ENCODE measurements at places on chromosomes 12 and 14.

- no peak for DNase-seq
- no peaks in the 10 kb centered on the region for H3K36me3 ChIP-seq
- no peaks in the 10 kb centered on the region for H3K27me3 ChIP-seq
- no peaks in the 10 kb centered on the region for H3K4me1 ChIP-seq
Measured at GRCh38 chr14:33660248-33660647, 290.6 kb downstream of the EGLN3 start.

DNA sequence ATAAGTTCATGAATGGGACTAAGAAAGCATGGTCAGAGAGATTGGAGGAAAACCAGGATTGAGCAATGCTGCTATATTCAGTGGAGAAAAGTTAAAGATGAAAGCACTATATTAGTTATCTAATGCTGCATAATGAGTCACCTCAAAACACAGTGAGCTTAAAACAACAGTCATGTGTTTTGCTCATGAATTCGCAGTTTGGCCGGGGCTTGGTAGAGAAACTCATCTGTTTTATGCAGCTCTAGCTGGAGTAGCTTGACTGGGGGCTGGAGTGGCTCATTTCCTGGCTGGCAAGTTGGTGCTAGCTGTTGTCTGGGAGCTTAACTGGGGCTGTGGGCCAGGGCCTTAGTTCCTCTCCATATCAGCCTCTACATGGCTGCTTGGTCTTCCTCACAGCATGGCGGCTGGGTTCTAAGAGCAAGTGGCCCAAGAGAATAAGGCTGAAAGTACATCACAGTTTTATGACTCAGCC is 90.1 kb downstream of the ADCK1 start:
- H3K4me3 ChIP-seq: no peak overlapping the region
- no peaks in the 10 kb centered on the region for H3K36me3 ChIP-seq
- H3K27ac ChIP-seq: no peak overlapping the region
- DNase-seq: no peak

- DNase-seq: no peak
- H3K36me3 ChIP-seq: no peaks in the 10 kb centered on the region
- no peak overlapping the region for H3K4me3 ChIP-seq
- no peaks in the 10 kb centered on the region for H3K4me1 ChIP-seq
Measured at GRCh38 chr12:77042833-77043232, 22.5 kb downstream of the E2F7 start.

GRCh38 chr14:72555609-72556000 is 338.3 kb downstream of the DPF3 start:
- peaks cover 5% of the 10 kb centered on the region for H3K27me3 ChIP-seq
- no peak overlapping the region for H3K27ac ChIP-seq
- H3K4me1 ChIP-seq: peaks cover 3% of the 10 kb centered on the region
- H3K36me3 ChIP-seq: no peaks in the 10 kb centered on the region
- no peak overlapping the region for H3K4me3 ChIP-seq

DNA sequence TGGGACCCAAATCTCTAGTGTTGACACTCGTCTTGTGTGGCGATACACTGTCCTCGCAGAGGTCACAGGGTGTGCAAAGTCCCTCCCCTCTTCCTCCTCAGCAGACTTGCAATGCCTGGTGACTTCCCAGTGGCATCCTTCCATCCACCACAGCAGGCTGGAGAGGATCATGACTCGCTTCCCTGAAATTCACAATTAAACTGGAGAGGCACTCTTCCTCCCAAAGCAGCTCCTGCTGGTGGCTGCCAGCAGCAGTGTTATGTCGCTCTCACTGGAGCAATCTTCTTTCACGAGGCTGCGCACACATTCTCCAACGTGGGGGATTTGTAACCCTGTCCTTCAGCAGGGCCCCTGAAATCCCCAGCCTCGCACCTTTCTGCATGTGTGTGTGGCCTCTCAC is 145.2 kb upstream of the TMCC3 start:
- no peak for DNase-seq
- H3K27me3 ChIP-seq: no peaks in the 10 kb centered on the region
- H3K36me3 ChIP-seq: no peaks in the 10 kb centered on the region

GRCh38 chr12:59600171-59600570 is 4.3 kb downstream of the SLC16A7 start:
- H3K4me1 ChIP-seq: peaks cover 8% of the 10 kb centered on the region
- DNase-seq: no peak
- H3K4me3 ChIP-seq: no peak overlapping the region
- no peak overlapping the region for H3K27ac ChIP-seq
- peaks cover 5% of the 10 kb centered on the region for H3K36me3 ChIP-seq
- H3K27me3 ChIP-seq: no peaks in the 10 kb centered on the region

GRCh38 chr14:101972126-101972866 is 7.9 kb downstream of the DYNC1H1 start:
- H3K36me3 ChIP-seq: peaks cover 18% of the 10 kb centered on the region
- no peak for DNase-seq
- no peaks in the 10 kb centered on the region for H3K27me3 ChIP-seq
- peaks cover 13% of the 10 kb centered on the region for H3K4me1 ChIP-seq

- H3K36me3 ChIP-seq: no peaks in the 10 kb centered on the region
- H3K27ac ChIP-seq: no peak overlapping the region
- no peak overlapping the region for H3K4me3 ChIP-seq
- no peak for DNase-seq
- no peaks in the 10 kb centered on the region for H3K27me3 ChIP-seq
Measured at GRCh38 chr12:89574736-89575208, 48.9 kb upstream of the POC1B start.

DNA sequence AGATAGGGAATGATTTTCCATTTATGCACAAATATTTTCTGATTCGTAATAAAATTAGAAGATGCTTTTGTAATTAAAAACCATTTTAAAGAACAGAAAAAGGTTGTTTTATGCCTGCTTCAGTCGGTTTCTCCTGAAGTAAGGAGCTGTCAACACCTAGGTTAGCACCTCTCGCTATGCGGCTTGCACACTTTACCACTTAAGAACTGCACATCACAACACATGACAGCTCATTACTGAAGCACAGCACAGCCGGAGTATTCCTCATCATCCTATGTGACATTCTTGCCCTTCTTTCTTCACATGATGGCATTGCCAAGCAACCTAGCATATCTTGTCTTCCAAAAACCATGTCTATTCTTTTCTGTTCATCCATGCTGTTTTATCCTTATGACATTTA is 5.4 kb upstream of the WIF1 start:
- no peak overlapping the region for H3K27ac ChIP-seq
- H3K36me3 ChIP-seq: no peaks in the 10 kb centered on the region
- no peak for DNase-seq
- no peak overlapping the region for H3K4me3 ChIP-seq

GRCh38 chr12:89948271-89949175 is 239.9 kb upstream of the ATP2B1 start:
- peak overlapping the region; percentile 28 for H3K27ac ChIP-seq
- no peaks in the 10 kb centered on the region for H3K27me3 ChIP-seq
- H3K4me3 ChIP-seq: no peak overlapping the region
- H3K36me3 ChIP-seq: no peaks in the 10 kb centered on the region
- no peak for DNase-seq

DNA sequence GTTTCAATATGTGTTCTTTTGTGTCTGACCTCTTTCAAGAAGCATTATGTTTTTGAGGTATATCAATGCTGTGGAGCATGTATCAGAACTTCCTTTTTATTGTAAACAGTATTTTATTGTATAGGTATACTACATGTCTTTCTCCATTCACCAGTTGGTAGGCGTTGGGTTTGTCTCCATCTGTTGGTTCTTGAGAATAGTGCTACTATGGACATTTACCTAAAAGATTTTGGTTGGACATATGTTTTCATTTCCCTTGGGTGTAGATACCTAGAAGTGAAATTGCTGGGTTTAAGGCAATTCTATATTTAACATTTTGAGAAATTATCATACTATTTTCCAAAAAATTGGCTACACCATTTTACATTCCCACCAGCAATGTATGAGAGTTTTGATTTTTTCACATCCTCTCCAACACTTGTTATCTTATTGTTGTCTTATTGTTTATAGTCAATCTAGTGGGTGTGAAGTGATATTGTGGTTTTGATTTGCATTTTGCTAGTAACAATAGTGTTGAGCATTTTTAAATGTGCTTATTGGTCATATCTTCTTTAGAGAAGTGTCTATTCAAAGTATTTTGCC is 409.2 kb downstream of the IPO8 start:
- no peaks in the 10 kb centered on the region for H3K27me3 ChIP-seq
- H3K4me3 ChIP-seq: no peak overlapping the region
- DNase-seq: no peak
- H3K27ac ChIP-seq: no peak overlapping the region
- no peaks in the 10 kb centered on the region for H3K36me3 ChIP-seq

GRCh38 chr14:39841088-39841487 is 408.9 kb upstream of the FBXO33 start:
- no peak for DNase-seq
- no peaks in the 10 kb centered on the region for H3K36me3 ChIP-seq
- no peak overlapping the region for H3K4me3 ChIP-seq
- H3K4me1 ChIP-seq: no peaks in the 10 kb centered on the region
- no peaks in the 10 kb centered on the region for H3K27me3 ChIP-seq
- no peak overlapping the region for H3K27ac ChIP-seq

GRCh38 chr12:113643177-113643974 is 171.7 kb upstream of the LHX5 start:
- H3K27ac ChIP-seq: no peak overlapping the region
- no peak for DNase-seq
- H3K36me3 ChIP-seq: no peaks in the 10 kb centered on the region
- H3K27me3 ChIP-seq: no peaks in the 10 kb centered on the region
- H3K4me3 ChIP-seq: no peak overlapping the region
